Stimulated activated CD8-positive, alpha-beta memory T cell treated with anti-CD3 and anti-CD28 coated beads, Interleukin-7, amount 100 ng/mL, for 1 hour (primary cell): ENCODE measurements at places on chromosomes 4 and X.

DNA sequence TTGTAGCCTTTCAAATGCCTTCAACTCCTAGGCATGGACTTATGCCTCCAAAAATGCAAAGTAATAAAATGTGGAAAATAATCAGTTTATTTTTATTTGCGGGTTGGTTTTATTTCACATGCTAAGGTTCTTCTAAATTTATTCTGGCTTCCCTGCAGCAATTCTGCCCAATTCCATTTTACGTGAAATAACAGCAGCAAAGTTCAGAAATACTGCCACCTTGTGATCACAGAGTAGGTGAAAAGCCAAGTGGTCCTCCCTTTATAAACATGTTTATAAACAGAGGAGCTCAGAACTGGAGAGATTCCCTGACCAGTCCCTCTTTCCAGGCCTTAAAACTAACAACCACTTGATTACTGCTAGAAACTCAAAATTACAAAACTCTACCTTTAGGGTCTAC is 14.7 kb upstream of the DCHS2 start:
- DNase-seq = no peak

- no peak for DNase-seq
Measured at GRCh38 chrX:148314876-148315275, 185.5 kb upstream of the AFF2 start.

GRCh38 chrX:151167791-151168345 is 8.5 kb upstream of the GPR50 start:
- no peak for DNase-seq

- DNase-seq = no peak
Measured at GRCh38 chr4:105887508-105887907, 7.8 kb upstream of the NPNT start.

DNA sequence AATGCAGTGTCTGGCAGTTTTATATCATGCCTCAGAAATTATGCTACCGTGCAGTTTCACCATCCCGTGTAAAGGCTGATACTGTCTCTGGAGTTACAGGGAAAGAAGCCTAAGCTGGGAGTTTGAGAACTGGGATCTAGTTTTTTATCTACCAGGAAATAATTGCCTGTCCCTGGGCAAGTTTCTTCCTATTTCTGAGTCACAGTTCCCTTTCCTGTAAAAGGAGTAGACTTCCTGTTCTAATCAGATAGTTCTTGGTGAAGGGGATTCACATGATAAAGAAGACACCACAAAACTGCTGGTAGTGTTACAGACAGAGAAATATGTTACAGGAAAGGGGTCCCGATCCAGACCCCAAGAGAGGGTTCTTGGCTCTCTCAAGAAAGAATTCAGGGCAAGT is 17.1 kb downstream of the HERC3 start:
- no peak for DNase-seq

DNA sequence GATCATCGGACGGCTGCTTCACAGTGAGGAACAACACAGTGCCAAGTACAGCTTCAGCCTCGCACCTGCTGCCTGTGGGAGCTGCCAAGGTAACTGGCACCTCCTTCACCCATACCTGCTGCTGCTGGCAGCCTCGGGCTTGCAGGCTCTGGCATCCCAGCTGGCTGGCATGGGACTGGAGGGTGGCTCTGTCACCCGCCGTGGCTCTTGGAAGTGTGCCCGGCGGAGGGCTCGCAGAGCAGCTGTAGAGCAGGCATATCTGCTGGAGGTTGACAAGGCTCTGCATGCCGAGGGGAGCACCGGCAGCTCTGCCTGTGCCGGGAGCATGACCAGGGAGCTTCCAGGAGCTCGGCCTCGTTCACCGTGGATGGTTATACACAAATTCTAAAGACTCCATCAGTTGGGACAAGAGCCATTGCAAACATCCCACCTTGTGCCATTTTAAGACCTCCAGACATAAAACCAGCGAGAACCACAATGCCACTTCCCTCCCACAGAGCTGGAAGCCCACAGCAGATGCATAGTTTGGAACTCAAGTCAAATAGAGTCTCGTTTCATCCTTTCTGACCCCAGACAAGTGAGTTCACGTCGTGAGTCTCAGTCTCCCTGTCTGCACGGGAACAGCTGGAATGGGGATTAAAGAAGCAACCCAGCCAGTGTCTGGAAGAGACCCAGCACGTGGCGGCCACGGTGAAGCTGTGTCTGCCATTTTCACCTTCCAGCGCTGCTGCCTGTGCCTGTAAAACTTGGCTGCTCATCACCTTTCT is 84.3 kb upstream of the PSAPL1 start:
- no peak for DNase-seq

GRCh38 chrX:17485391-17485790 is 110.4 kb downstream of the NHS start:
- DNase-seq = no peak

DNA sequence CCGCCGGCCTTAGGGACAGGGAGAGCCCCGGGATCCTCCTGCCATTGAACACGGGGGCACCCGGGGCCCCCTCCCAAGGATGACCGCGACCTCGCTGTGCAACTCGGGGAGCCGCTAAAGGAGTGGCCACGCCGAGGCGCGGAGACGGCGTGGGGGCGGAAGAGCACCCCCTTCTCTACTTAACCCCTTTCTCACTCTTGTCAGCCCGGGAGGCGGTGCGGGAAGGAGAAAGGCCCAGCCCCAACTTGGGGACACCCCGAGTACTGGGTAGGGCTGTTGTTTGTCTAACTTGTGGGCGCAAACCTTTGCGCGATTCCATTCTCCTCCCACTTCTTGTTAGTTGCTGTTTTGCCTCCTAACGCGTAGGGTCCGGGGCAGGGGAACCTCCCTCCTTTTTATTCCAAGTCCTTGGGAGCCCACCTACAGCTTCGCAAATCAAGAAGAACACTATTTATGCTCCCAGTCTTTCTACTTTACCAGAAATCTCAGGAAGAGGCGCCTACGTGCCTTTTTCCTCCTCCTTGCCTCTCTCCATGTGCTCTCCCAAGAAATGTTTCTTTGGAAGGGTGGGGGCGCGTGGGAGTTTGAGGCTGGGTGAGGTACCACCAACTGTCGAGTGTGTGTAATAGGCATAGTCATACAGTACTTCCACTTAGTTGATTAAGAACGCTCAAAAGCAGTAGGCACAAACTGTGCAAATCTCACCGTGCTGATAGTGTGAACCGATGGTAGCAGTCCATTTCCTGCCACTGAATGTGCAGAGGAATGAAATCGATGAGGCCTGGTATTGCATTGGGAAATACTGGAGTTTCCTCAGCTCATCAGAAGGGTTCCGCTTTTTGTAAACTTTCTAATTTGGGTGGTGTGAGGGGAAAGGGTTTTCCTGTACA is 813 bp downstream of the DIAPH2 start:
- DNase-seq = no peak

DNA sequence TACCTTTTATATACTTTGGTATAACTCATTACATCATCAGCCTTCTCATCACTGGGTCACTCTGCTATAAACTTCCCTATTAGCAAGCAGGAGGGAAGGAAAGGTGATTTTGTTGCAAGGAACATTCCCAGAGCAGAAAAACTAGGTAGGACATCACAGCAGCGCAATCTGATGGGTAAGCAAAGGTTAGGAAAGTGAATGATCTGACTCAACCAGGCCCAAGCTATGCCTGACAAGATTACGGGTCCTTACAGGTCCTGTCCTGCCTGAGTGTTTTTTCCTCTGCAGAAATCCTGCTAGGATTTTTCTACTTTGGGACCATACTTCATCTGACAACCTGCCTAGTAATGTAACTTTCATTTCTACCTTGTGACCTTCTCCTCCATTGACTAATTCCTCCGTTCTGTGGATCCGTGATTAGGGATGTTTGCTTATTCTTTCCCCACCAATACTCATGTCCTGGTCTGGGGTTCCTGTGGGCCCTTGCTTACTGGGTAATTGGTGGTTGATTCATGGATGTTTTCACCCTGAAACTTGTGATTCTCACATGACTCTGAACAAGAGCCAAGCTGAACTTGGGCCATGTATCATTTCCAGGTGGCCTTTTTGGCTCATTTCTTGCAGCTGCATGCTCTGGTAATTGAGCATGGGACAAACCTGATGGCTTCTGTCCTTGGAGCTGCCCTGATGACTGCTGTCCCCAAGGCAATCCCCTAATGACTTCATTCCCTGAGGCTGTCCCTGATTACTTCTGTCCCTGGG is 111.9 kb upstream of the KIT start:
- DNase-seq = no peak

- DNase-seq = no peak
Measured at GRCh38 chr4:164731827-164732474, 22.0 kb upstream of the SMIM31 start.

DNA sequence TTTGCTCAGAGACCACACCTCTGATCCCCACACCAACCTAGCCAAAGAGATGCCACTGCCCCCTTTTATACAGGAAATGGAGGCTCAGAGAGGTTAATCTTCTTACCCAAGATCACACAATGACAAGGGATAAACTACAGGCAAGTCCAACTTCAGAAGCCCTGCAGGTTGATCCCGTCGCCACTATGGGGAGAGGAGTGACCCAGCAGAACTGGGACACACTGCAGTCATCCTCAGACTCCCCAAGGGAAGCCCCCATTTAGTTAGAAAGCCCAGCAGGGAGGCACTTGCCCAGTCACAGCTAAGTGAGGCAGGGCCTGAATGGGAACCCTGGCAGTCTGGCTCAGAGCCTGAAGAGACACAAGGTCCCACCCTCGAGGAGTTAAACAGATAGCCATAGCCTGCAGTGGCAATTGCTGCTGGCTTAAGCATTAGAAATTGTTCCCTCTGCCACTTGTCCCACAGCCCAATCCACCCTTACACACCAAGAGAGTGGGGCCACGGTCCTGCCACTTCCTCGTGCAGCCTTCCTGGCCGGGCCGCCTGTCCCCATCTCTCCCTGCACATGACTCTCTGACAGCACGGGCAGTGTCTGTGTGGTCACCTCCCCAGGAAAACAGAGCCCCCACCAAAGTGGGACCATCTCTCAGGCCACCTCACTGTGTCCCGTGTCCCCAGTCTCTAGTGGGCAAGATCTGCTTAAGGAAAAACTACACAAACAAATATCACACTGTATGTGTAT is 2.7 kb downstream of the JAKMIP1 start:
- no peak for DNase-seq

- DNase-seq = no peak
Measured at GRCh38 chr4:128793859-128794672, 15.4 kb upstream of the JADE1 start.

- no peak for DNase-seq
Measured at GRCh38 chrX:147376601-147377422, 534.9 kb upstream of the FMR1 start.

GRCh38 chr4:48939785-48940184 is 33.2 kb upstream of the OCIAD2 start:
- no peak for DNase-seq

DNA sequence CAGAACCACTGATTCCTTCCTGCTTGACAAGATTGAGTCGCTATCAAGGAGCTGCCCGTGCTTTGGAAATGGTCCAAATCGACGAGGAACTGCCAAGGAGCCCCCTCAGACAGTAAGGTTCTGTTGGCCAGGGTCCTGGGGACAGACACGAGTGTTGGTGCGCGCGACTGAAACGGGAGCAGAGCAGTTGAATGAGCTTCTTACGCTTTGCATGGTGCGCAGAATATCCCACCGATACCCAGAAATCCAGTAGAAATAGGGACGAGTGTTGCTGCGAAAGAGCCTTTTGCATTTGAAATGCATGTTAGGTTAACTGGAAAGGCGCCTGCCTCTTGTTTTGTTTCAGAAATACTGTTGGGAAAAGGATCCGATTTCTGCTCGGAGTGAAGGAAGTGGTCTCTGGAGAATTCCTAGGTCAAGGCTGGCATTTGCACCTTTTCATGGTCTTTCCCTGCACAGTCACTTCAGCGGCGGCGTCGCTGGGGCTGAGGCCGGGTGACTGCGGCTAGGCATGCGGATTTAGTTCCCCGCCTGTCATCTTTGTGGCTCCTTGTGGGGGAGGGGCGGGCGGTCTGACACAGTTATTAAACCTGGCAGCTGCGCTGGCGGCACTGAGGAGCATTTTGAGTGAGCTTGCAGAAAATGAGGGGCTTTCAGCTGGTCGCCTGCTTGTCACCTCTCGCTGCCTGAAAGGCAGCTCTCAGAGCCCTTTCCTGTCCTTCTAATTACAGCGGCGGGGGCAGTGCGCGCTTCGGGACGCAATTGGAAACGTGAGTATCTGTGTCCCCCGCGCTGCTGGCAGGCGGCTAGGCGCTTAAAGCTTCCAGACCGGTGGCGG is 51.5 kb upstream of the TRIM2 start:
- DNase-seq = no peak

GRCh38 chr4:7358100-7358735 is 76.5 kb downstream of the PSAPL1 start:
- DNase-seq = no peak

GRCh38 chrX:137748827-137749226 is 182.9 kb downstream of the ZIC3 start:
- no peak for DNase-seq

DNA sequence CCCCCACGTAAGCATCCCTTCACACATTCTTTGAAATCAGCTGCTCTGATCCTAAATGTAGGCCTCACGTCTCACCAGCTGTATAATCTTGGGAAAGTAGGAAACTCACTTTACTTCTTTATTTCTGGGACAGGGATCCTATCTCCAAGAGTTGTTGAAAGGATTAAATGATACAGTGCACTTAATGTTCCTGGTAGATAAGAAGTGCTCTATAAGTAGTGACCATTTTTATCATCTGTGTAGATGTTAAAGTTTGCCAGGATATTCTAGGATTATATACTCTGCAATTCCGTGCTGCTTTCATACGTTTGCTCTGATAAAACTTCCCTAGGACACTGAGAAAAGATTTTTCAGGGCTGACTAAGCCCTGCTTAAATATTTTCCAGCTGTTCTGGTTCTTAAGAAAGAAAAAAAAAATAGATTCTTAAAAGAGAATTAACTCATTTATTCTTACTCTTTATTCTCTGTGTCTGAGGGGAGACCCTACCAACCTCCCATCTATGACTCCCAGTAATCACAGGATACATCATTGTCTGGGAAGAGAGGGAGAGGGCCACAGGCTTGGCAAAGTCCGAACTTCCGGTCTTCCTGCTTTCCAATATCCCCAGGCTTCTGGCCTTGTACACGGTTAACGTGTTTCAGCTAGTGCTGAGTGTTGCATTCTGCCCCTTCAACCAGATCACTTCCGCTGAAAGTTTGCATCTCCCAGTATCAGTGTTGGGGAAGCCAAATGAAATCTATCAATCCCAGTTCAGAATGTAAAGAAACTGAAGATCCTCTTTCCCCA is 269.2 kb downstream of the TRIML1 start:
- no peak for DNase-seq

- DNase-seq = no peak
Measured at GRCh38 chr4:187065396-187065795, 341.7 kb upstream of the FAT1 start.
